ENCODE measurements at places on chromosomes 3 and 15.
A peak's percentile ranks its signal among the peaks of the same experiment; 100 is the strongest.

- DNase-seq = no peak
These were observed 24.2 kb upstream of the LRRC34 start for GRCh38 chr3:169836942-169837275.

DNA sequence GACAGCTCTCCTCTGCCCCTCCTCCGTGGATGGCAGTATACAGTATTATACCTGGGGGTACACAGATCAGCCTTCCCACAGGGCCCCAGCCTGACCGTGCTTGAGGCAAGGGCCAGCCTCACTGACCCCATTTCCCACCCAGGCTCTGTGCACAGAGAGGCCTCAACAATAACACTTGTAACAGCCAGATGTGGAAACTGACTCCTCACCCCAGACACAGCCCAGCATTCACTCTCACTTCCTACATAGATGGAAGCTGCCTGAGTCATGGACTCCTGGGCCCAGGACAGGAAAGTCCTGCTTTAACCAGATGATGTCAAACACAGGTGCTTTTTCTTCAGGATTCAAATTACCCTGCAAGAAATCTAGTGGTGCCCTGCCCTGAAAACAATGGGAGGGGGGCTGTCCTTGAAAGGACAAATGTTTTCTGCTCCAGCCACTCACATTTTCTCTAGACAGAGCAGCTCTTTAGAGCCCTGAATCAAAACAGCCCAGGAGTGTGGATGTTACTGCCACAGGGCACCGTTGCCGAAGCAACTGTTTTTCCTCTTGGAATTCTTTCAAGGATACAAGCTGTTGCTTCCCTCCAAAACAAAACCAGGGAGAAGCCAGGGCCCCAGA is 16.4 kb downstream of the CCDC12 start:
- DNase-seq = no peak

- peak; percentile 73 for DNase-seq
These were observed 98.6 kb downstream of the TPRG1 start for GRCh38 chr3:189270248-189270832.

DNA sequence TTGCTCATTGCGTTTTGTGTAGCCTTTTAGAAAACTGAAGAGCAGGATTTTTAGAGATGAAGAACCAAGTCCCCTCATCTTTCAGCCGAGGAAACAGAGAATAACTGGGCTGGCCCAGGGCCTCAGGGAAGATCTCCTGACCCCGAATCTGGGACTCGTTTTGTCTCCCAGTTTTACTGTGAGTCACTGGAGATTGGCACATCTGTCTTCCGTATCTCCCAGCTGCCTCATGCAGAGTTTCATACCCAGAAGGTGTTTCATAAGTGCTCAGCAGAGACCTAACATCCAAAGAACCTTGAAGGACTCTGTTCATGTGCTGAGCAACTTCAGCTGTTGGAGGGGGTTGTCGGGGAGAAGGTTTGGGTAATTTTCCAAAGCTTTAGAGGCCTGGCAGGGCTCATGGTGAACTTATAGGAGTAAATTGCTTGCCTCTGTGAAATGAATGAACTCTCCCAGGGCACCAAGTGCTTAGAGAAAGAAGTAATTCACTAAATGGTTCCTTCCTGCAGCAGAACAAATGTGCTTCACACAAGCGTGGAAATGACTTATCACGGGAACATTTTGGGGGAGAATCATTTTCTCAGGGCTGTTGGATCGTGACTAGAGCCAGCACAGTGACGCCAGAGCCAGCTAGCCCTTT is 121.4 kb downstream of the FAM43A start:
- no peak for DNase-seq

DNA sequence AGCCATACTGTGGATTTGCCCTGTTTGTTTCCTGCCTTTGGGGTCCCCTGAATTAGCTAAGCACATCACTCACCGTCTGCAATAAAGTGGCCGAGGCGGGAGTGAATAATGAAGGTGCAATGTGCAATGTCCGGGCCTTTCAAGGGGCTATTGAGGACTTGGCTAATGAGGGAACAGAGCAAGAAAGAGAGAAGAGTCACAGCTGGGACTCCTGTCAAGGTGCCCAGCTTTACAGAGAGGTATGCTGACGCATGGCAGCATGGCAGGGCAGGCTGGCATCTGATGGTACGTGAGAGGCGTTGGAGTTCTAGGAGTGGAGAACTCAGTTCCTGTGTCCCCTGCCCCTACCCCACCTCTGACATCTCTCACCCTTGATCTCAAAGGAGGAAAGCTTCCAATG is 13.8 kb upstream of the ATP2B2 start:
- DNase-seq = no peak

DNA sequence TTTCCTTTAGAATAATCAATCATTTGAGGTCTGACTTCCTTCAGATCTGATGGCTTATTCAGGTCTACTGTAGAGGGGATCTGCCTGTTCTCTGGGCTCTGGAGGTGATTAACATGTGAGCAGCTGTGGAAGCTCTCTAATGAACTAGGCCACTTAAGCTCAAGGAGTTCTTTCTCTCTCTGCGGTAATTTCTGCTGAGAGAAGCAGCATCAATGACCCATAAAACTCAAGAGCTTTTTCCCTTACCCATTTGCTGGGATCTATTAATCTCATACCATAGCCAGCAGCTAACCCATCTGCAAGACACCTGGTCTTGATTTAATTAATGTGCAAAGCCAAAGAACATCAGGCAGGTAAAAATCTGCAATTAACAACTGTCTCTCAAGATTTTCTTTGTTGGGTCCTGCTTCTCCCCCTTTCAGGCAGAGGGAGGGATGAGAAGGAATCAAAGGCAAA is 73.2 kb upstream of the DLG1 start:
- DNase-seq = peak; percentile 93

DNA sequence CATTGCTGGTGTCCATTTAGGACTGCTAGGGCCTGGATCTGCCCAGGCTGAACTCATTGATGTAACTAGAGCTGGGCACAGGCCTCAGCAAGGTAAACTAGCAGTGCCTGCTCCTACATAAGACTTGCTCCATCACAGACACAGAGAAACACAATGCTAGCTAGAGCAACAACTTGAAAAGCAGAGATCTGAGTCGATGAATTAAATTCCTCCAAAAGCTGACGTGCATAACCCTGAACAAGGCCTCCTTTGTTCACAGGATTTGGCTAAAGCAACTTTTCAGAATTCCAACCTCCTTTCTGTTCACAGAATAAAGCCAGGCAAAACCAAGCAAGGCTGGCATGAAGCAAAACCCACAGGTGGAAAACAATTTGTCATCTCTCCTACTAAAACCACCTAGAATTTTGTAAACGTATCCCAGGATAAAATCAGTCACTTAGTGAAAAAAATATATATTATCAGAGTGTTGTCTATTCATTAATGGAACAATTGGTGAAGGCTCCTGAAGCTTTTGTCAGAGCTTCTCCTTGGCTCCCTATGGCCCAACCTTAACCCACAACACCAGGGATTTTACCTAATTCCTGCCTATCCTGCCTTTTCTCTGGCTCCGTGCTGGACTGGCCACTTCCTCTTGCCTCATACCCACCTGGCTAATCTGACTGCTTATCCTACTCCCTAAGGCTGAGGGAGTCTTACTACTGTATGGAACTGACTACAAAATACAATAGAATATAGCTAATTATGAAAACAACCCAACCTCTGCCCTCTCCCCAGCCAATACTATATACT is 39.9 kb downstream of the PLCH1 start:
- no peak for DNase-seq

DNA sequence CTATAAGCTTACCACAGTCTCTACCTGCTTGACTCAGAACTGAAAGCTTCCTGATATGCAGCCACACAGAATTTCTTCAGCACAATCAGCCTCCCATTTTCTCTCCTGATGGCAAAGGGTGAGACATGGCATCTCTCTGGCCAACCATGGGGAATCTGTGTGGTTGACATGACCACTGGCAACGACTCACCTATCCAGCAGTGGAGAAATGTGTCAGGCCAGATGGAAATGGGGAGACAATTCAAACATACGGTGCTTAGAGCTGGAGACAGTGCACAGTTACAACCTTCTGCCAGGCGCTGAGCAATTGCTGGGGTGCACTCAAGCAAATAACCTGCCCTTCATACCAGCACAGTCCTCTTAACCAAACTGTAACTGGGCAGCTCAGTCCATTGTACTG is 3.6 kb downstream of the ZNF385D start:
- no peak for DNase-seq

GRCh38 chr3:114608293-114608692 is 314.5 kb downstream of the TIGIT start:
- no peak for DNase-seq

- DNase-seq = no peak
These were observed 43.3 kb downstream of the TLNRD1 start for GRCh38 chr15:81043935-81044575.

- no peak for DNase-seq
These were observed 103.0 kb downstream of the PGPEP1L start for GRCh38 chr15:98904544-98904943.

DNA sequence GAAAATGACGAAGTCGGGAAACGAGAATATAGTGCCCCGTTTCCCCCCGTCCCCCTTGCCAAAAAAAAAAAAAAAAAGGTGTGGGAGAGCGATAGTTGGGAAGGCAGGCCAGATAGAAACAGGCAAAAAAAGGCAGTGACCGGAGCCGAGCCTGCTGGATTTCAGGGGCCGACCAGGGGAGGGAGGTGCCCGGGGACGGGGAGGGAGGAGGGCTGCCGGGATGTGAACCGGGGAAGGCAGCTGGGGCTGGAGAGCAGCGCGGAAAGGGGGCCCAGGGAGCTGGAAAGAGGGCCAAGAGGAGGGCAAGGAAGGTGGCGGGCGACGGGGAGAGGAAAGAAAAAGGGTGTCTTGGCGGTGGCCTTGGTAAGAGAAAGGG is 837 bp downstream of the LRRN1 start:
- DNase-seq = no peak

DNA sequence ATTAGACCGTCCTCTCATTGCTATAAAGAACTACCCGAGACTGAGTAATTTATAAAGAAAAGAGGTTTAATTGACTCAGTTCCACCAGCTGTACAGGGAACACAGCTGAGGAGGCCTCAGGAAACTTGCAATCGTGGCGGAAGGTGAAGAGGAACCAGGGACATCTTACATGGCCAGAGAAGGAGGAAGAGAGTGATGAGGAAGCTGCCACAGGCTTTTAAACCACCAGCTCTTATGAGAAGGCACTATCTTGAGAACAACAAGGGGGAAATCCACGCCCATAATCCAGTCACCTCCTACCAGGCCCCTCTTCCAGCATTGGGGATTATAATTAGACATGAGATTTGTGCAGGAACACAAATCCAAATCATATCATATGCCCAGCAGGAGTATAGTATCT is 138.5 kb downstream of the ALCAM start:
- DNase-seq = no peak

DNA sequence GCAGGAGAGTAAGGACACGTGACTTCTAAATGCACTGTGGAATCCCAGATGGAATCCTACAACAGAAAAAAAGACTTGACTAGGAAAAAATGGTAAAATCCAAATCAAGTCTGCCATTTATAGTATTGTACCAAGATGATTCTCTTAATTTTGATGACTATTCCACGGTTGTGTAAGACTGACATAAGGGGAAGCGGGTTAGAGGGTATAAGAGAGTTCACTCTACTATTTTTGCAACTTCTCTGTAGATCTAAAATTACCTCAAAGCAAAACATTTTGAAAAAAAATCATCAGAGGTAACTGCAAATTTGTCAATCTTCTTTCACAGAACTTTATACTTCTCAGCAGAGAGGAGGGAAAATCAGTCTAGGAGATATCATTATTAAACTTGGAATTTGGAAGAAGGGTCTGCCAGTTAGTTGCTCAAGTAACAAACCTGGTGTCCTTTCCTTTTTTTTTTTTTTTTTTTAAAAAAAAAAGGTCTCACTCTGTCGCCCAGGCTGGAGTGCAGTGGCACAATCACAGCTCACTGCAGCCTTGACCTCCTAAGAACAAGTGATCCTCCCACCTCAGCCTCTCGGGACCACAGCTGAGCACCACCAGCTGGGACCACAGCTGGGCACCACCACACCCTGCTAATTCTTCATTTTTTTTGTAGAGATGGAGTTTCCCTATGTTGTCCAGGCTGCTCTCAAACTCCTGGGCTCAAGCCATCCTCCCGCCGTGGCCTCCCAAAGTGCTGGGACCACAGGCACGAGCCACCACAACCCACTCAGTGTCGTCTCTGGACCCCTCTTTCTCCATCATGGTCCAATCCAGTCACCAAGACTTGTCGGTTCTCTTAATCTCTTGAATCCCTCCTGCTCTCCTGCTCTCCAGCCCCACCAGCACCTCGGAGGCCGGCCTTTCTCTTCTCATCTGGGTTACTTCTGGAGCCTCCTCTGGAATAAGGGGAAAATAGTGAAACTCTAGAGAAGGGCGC is 14.9 kb upstream of the HES1 start:
- DNase-seq = no peak

- DNase-seq = no peak
These were observed 22.8 kb upstream of the SLC15A2 start for GRCh38 chr3:121871430-121871829.

GRCh38 chr3:177906126-177906511 is 630.1 kb upstream of the KCNMB2 start:
- DNase-seq = no peak

DNA sequence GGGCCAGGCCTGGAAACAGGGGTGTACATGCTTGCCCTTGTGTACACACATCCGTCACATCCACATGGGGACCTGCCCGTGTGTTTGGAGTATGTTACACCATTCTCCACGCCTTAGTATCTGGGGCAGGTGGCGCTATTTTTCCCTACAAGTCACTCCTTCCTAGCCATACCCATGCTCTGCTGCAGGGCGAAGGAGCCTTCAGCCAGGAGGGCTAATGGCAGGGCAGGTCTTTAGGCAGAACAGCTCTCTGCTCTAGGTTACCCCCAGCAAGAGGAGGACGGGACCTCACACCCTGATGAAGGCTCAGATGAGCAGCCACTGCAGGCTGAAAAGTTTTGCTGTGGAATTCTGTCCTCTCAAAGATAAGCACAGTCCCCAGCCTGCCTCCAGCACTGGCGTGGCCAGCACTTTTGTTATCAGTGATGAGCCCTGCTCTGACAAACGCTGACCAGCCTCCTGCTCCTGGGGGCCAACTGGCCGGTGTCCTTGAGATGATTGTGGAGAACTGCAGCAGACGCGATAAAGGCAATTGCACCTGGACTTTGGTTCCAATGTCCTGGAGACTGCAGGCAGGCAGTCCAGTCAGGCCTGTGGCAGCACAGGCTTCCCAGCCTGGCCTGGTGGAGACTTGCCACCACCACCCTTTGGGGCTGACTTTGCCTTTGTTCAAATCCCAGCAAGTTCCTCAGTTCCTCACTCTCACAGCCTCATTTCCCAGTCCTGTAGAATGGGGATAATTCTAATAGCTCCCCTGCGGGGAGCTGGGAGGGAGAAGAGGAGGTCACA is 19.8 kb upstream of the PIGZ start:
- no peak for DNase-seq

DNA sequence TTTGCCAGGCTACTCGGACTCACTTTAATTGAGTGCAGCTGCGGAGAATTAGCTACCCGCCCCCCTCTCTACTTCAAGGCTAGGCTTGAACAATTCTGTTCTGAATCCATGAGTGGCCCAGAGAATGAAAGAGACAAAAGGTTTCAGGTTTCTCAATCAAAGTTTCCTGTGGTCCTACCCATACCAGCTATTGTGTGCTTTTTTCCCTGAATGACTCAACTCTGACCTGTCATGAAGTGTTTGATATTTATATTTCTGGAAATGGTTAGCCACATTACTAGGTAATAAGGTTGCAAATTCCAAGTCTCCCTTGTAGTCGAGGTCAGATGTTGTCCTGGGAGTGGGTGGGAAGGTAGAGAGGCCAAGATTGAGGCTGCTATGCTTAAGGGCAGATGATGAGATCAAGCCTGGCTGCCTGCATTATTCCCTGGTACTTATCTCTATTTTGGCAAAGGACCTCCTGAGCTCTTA is 392.7 kb upstream of the TBL1XR1 start:
- peak; percentile 75 for DNase-seq

GRCh38 chr3:112779558-112780480 is 66.8 kb downstream of the CD200R1L start:
- no peak for DNase-seq

GRCh38 chr3:122394173-122394572 is 10.2 kb downstream of the FAM162A start:
- no peak for DNase-seq
